Right atrium auricular region (tissue), 2 donors: ENCODE measurements at places on chromosomes 13 and 19.

DNA sequence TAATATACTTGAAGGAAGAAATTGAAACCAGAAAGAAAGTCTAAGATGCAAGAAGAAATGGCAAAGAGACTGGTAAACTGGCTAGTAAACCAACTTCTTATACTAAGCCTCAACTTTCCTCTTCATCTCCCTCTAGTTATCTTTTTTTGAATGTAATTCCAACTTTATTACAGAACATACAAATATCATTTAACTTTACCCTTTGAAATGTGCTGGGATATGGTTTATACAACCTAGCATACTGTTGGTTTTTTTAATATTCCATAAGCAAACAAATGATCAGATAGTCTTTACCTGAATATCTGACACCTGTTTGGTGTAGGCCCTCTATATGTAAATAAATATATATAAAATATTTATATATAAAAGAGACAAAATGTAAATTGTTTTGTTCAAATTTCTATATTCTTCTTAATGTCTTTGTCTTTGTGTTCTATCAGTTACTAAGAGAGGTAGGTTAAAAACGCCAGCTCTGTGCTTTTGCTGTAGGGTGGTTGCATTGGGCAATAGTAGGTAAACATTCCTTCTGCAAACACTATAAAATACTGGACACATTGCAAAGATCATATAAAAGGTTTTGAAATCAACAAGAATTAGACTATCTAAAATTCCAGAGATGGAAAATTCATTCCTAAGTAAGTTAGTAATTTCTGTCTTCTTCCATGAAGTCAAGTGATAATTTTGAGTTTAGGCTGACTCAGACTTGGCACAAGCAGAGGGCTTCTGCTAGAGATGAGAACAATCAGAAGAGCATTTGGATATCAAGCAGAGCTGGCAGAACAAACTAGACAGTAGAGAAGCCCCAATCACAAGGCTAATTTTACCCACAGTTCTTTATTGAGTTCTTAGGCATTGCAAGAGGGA, 383.3 kb downstream of the RFC3 start:
- no peak for DNase-seq

- DNase-seq: no peak
Measured at GRCh38 chr13:112567161-112567862, 20.6 kb downstream of the TUBGCP3 start.

DNA sequence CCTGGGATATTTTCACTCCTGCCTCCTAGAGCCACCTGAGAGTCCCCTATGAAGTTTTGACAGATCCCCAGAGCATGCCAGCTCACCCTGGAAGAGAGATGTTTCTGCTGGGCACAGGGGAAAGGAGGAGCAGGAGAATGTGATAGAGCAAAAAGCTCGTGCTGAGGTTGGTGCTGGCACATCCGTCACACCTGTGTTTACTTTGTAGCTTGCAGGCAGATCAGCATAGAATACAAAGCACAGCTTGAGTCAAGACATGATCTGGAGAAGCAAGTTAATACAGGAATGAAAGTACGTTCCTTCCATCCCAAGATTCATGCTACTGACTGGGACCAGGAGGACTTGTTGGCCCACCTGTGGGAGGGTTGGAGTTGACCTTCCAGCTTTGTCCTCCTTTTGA, 46.1 kb downstream of the HSPH1 start:
- no peak for DNase-seq

GRCh38 chr19:16899566-16900075, 10.8 kb downstream of the F2RL3 start:
- DNase-seq: no peak

- no peak for DNase-seq
Measured at GRCh38 chr13:34779171-34779570, 162.9 kb upstream of the NBEA start.

DNA sequence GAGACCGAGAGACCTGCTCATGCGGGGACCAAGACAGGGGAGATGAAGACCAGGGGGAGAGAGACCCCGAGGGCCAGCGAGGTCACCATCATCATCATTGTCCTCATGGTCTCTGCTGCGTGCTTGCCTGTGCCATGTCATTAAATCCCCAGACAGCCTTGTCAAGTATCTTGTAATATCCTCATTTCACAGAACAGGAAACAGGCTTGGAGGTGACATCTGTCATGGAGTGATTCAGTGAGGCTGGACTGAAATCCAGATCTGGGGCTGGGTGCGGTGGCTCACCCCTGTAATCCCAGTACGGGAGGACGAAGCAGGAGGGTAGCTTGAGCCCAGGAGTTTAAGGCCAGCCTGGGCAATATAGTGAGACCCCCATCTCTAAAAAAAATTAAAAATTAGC, 5.9 kb upstream of the NANOS2 start:
- DNase-seq: no peak

GRCh38 chr13:39484506-39485313, 118.3 kb downstream of the LHFPL6 start:
- no peak for DNase-seq

DNA sequence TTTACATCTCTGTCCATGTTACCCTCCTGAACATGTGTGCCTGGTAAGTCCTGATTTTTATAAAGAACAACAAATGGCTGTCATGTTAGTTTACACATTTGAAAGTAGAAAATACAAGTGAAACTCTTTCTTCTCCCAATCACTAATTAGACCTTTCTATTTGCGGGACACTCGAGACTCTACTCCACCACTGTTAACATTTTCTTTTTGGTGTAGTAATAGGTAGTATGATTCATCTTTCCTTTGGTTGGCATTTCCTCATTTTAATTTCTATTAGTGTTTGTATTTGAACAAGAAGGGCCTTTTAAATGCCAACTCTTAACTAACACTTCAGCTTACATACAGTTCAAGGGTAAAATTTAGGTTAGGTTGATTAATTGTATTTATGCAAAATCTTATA, 371.1 kb downstream of the PCDH9 start:
- DNase-seq: no peak

- DNase-seq: no peak
Measured at GRCh38 chr19:55373306-55373992, 3.2 kb upstream of the TMEM190 start.

- no peak for DNase-seq
Measured at GRCh38 chr13:102587916-102588315, 8.9 kb upstream of the TPP2 start.

DNA sequence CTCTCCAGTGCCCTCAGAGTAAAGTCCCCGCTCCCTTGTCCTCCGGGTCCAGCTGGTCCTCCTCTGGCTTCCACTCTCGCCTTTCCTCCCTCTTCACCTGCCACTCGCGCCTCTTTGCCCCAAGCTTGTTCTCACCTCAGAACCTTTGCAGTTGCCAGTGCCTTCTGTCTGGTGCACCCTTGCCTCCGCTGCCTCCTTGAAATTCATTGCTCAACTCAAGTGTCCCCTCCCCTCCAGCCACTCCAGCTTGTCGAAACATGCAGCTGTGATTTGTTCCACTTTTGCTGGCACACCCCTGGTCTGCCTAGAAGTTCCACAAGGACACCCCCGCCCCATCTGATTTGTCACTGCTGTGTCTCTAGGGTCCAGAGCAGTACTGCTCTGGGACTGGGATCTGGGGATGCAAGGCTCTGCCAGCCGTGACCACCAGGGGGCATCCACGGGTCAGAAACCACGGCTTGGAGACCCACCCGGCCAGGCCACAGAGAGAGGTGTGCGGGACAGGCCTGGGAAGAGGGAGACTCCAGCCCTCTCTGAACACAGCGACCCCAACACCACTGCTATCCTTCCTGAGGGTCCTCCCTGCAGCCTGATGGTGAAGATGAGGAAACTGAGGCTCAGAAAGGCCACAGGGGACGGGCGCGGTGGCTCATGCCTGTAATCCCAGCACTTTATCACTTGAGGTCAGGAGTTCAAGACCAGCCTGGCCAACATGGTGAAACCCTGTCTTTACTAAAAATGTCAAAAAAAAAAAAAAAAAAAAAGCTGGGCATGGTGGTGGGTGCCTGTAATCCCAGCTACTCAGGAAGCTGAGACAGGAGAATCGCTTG, 49.9 kb downstream of the AP1M1 start:
- DNase-seq: peak; percentile 94

- DNase-seq: no peak
Measured at GRCh38 chr19:11551603-11552235, 7.3 kb downstream of the ELOF1 start.

DNA sequence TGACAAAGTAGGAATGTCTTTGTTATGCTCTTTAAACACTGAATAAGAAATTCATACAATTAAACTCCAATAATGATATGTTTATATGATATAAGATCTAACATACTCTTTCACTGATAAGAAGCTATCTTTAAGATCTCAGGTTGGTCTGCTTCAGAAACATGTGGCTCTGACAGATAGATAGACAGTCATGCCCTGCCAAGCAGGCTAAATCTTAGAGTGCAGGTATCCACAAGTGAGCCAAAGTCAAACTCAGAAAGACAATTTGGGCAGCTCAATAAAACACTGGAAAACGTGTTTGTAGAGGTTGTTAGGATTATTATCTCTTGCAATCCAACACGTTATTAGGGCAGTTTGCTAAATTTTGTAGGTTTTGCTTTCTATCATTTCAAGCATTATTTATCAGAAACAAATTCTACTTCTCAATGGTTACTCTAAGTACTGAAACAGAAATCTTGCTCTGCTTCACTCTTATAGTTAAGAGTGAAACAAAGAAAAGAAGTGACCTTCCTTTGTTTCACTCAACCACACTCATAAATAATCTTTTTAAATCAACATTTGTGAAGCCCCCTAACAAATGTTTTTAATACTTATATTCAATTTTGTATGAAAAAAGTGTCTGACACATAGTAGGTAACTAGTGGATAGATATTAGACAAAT, 1255.6 kb downstream of the DIAPH3 start:
- DNase-seq: no peak

GRCh38 chr13:98581381-98581780, 4.5 kb upstream of the STK24 start:
- no peak for DNase-seq

- DNase-seq: no peak
Measured at GRCh38 chr19:23183251-23183650, 66.4 kb downstream of the ZNF730 start.

- no peak for DNase-seq
Measured at GRCh38 chr13:71860547-71861138, 6.4 kb downstream of the DACH1 start.

- no peak for DNase-seq
Measured at GRCh38 chr19:1527650-1528309, 3.9 kb downstream of the PLK5 start.

- DNase-seq: peak; percentile 81
Measured at GRCh38 chr13:97028441-97029299, 34.4 kb upstream of the OXGR1 start.

- DNase-seq: no peak
Measured at GRCh38 chr13:100546713-100547405, 41.7 kb downstream of the GGACT start.

GRCh38 chr19:38870612-38871011, 7.5 kb downstream of the RINL start:
- DNase-seq: no peak

GRCh38 chr13:24511019-24511815, 1.4 kb downstream of the PARP4 start:
- no peak for DNase-seq

GRCh38 chr13:42035905-42036521, 12.4 kb upstream of the DGKH start:
- DNase-seq: no peak

GRCh38 chr19:49746206-49746958, 16.7 kb downstream of the TSKS start:
- no peak for DNase-seq

GRCh38 chr13:54965881-54966280, 1937.3 kb downstream of the OLFM4 start:
- DNase-seq: no peak

DNA sequence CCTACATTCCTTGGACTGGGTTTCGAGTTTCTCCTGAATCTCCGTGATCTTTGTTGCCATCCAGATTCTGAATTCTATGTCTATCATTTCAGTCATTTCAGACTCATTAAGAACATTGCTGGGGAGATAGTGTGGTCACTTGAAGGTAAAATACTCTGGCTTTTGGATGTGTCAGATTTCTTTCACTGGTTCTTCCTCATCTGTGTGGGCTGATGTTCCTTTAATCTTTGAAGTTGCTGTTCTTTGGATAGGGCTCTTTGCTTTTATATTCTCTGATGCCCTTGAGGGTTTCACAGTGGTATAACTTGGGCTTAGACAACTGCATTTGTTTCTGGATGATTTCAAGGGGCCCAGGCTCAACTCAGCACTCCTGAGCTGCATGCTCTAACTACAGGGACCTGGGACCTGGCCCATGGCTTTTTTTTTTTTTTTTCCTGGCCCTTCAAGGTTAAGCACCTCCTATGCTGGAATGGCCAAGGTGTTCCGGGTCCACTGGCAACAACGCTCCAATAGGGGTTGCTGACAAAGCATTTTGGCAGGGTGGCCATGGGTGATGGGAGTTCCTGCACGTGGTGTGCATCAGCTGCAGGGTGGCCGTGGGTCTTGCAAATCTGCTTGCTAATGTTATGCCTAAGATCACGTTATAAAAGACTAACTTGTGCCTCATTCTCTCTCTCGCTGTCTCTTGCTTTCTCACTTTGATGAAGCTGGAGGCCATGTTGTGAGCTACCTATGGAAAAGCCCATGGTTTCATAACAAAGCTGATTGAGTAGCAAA, 5.9 kb upstream of the SIGLEC7 start:
- no peak for DNase-seq

- no peak for DNase-seq
Measured at GRCh38 chr13:63307228-63307627, 1891.6 kb upstream of the PCDH20 start.

- no peak for DNase-seq
Measured at GRCh38 chr13:83272652-83273240, 609.5 kb downstream of the SLITRK1 start.

DNA sequence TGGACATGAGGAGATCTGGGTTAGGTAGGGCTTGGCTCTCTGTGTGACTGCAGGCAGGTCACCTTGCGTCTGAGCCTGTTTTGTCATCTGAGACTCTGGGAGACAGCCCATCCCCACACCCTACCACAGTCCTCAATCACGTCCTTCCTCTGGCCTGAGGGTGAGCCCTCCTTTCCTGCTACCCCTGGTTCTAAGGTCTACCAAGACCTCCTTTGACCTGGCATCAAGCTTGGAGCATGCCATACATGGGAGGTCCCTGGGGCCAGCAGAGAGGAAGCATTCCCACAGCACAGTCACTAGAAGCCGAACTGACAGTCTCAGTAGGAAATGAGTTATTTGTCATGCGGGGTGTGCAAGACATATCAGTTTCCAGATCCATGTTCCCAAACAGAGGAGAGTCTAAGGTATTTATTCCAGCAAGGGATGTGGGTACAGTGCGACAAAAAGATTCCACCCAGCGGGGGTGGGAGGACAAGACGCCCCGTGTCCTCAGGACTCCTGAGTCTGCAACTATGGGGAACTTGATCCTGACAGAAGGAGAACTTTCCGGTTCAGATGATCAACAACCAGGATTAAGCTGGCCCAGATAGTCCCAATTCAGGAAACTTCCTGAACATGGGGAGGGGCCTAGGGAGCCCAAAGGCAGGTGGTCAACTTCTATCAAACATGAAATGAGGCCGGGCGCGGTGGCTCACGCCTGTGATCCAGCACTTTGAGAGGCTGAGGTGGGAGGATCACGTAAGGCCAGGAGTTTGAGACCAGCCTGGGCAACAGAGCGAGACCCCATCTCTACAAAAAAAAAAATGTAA, 9.5 kb downstream of the ARRDC2 start:
- peak; percentile 74 for DNase-seq
